ENCODE measurements at places on chromosomes 7 and 10.

DNA sequence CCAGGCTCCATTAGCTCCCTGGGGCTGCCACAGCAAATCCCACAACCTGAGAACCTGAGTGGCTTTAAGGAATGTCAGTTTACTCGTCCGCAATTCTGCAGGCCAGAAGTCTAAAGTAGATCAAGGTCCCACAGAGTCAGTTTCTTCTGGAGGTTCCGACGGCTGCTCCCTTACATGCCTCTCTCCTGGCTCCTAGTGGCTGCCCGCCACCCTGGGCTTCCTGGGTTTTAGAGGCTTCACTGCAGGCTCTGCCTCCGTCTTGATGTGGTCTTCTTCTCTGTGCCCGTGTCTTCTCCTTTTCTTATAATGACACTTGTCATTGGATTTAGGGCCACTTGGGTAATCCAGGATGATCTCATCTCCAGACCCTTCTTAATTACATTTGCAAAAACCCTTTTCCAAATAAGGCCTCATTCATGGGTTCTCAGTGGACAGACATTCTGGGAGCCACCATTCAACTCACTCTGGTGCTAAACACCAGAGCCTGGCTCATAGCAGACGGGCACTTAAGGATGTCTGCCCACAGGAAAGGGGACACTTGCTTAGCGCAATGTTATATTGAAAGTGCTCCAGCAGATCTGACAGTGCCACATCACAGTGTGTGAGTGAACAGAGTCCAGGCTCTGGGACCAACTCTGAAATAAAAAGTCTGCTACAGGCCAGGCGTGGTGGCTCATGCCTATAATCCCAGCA, 77.6 kb downstream of the VWC2 start:
- no peaks in the 10 kb centered on the region for H3K4me1 ChIP-seq
- H3K4me3 ChIP-seq = no peak overlapping the region
- H3K27ac ChIP-seq = no peak overlapping the region
- H3K27me3 ChIP-seq = no peaks in the 10 kb centered on the region
- DNase-seq = no peak
- no peaks in the 10 kb centered on the region for H3K36me3 ChIP-seq

DNA sequence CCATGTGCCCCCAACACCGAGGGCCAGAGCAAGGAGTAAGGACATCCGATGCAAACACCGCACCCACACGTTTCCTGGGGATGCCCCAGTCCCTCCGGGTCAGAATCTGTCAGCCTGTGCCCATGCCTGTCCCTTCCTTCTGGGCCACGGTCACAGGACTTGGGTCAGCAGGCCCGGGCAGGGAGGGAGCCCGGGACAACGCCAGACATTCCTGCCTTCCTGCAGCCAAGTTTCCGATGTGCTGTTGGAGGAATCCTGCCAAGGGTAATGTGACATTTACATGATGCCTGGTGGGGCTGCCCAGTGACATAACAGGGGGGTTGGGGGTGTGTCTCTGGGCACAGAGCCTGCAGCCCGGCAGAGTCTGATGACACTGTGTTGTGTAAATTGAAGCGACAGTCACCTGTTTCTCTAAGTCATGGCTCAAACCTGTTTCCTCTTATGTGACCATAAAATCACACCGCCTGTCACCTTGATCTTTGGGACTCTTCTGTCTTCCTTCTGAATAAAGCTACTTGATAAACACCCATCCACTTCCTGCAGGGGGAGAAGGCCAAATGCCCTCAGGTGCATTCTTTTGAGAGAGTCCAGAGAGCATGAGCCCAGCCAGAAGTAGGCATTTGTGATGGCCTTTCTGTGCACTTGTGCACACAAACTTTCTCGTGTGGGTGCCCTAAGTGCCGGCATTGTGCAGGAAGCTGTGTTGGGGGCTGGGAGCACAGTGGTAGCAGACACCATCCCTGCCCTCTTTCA, 175.3 kb upstream of the RHEB start:
- peak; percentile 80 for DNase-seq
- H3K27ac ChIP-seq = peak overlapping the region; percentile 84
- H3K27me3 ChIP-seq = no peaks in the 10 kb centered on the region
- H3K4me3 ChIP-seq = no peak overlapping the region
- H3K36me3 ChIP-seq = no peaks in the 10 kb centered on the region

DNA sequence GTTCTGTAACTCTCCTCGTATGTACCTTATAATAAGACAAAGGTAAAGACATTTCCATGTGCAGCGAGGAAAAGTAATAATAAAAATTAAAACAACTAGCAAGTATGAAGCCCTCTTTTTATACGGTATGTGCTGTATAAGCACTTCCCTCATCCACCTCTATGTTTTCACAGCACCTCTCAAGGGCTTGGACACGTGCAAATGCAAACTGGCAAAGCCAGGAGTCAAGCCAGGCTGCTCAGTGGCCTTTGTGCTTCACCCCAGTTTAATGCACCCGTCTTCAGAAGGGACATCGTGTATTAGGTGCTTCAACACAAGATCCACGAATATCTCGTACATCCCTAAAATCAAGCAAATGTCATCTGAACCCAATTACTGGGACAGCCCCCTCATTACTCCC, 1.3 kb upstream of the DGKI start:
- H3K4me1 ChIP-seq = peaks cover 10% of the 10 kb centered on the region
- H3K4me3 ChIP-seq = no peak overlapping the region
- H3K27ac ChIP-seq = no peak overlapping the region
- no peaks in the 10 kb centered on the region for H3K36me3 ChIP-seq

- no peaks in the 10 kb centered on the region for H3K27me3 ChIP-seq
- H3K27ac ChIP-seq = no peak overlapping the region
- H3K4me3 ChIP-seq = no peak overlapping the region
- H3K36me3 ChIP-seq = no peaks in the 10 kb centered on the region
- no peak for DNase-seq
Observed at GRCh38 chr7:148672041-148672440, 26.7 kb upstream of the CUL1 start.

DNA sequence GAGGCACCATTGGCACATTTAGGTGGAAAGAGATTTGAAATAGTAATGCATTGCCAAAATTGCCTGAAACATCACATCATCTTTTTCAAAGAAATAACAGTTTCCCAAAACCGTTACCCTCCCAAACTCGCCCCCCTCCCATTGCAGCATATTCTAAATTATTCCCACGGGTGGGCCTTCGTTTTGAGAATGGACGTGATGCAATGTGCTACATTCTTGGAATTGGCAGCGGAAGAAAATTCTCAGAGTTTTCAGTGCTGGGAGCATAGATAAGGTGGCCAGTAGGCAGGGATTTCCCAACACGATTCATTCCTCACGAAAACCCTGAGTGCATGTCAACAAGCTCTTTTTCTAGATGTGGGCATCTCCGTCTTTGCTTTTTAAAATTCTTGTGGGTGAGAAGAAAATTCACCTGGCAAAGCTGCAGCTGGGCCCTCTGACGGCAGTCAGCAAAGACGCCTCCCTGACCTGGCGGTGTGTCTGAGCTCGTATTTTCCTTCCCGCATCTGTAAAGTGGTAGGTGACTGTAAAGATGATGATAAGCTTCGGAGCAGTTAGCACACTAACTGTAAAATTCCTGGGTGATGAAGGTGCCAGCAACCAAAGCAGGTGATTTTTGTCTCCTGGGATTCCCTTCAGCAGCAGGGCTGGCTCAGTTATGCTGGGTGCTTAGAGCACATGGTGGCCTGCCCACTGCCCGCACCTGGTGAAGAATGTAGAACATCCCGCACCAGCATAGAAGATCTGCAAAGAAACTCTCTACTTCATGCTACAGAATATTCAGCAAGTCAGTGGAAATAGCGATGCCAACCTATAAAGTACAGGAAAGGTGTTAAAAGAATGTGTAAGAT, 141.9 kb upstream of the KLF6 start:
- no peaks in the 10 kb centered on the region for H3K27me3 ChIP-seq
- no peak overlapping the region for H3K4me3 ChIP-seq
- H3K4me1 ChIP-seq = peaks cover 7% of the 10 kb centered on the region
- H3K27ac ChIP-seq = no peak overlapping the region
- H3K36me3 ChIP-seq = no peaks in the 10 kb centered on the region
- DNase-seq = no peak

DNA sequence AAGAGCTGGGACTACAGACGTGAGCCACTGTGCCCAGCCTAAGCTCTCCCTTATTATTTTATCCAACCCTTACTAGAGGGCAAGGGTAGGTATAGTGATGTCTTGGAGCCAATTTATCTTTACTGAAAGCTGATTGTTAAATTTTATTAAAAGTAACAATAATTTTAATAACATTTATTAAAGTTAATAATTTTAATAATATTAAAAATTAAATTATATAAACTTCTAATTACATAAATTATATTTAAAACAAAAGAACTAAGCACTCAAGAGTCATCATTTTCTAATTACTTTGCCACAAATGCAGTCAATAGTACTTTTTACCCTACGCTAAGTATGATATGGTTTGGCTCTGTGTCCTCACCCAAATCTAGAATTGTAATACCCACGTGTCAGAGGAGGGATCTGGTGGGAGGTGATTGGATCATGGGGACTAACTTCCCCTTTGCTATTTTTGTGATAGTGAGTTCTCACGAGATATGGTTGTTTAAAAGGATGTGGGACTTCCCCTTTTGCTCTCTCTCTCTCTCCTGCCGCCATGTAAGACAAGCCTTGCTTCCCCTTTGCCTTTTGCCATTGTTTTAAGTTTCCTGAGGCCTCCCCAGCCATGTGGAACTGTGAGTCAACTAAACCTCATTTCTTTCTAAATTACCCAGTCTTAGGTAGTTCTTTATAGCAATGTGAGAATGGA, 58.4 kb upstream of the ETV1 start:
- H3K4me1 ChIP-seq = no peaks in the 10 kb centered on the region
- no peak overlapping the region for H3K27ac ChIP-seq
- no peaks in the 10 kb centered on the region for H3K27me3 ChIP-seq
- H3K36me3 ChIP-seq = no peaks in the 10 kb centered on the region
- H3K4me3 ChIP-seq = no peak overlapping the region

GRCh38 chr7:148058092-148058491, 532.5 kb upstream of the C7orf33 start:
- no peak overlapping the region for H3K27ac ChIP-seq
- H3K36me3 ChIP-seq = no peaks in the 10 kb centered on the region
- H3K27me3 ChIP-seq = no peaks in the 10 kb centered on the region
- DNase-seq = no peak
- no peak overlapping the region for H3K4me3 ChIP-seq

- H3K36me3 ChIP-seq = no peaks in the 10 kb centered on the region
- H3K4me1 ChIP-seq = peaks cover 69% of the 10 kb centered on the region
- peak overlapping the region; percentile 85 for H3K27ac ChIP-seq
- peaks cover 9% of the 10 kb centered on the region for H3K27me3 ChIP-seq
- H3K4me3 ChIP-seq = peak overlapping the region; percentile 84
Observed at GRCh38 chr7:1665549-1666316, 4.3 kb upstream of the ELFN1 start.

GRCh38 chr10:68471063-68471585, 649 bp downstream of the DNA2 start:
- H3K4me3 ChIP-seq = peak overlapping the region; percentile 58
- H3K27ac ChIP-seq = no peak overlapping the region
- H3K4me1 ChIP-seq = peaks cover 9% of the 10 kb centered on the region
- DNase-seq = no peak

DNA sequence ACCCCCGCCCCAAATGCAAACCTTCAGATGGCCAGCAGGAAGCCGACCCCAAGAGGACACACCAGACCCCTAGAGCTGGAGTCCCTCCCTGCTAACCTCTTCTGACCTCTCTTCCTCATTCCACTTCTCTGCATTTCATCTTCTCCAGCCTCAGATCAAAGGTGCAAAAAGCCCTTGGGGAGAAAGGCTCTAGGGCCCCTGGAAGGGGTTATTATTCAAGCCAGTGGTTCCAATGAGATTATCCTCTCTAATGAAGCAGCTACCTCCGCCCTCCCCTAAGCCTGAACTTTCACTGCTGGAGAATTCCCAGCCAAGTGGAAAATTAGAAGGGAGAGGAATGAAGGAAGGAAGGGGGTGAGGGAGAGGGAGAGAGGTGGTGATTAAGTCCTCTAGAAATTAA, 343.9 kb downstream of the PLXNA4 start:
- no peaks in the 10 kb centered on the region for H3K4me1 ChIP-seq
- H3K27ac ChIP-seq = no peak overlapping the region
- no peak for DNase-seq
- no peak overlapping the region for H3K4me3 ChIP-seq

DNA sequence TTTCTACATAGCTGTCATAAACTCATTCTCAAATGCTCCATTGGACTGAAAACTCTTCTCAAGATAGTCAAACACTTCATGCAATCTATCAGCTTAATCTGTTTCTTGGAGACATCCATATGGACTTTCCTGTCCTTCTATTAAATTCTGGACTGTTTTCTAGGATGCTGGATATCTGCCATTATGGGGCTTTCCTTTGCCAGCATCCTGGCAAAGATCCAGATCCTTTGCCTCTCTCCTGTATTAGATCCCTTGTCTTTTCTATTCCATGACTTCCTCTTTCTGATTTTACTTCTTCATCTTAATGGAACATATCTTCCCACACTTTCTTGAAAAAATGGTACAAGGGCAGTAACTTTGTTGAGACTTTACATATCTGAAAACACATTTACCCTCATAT, 35.9 kb upstream of the SKAP2 start:
- no peak overlapping the region for H3K27ac ChIP-seq
- DNase-seq = no peak
- H3K27me3 ChIP-seq = peaks cover 8% of the 10 kb centered on the region
- H3K4me3 ChIP-seq = no peak overlapping the region

- H3K4me1 ChIP-seq = no peaks in the 10 kb centered on the region
- no peaks in the 10 kb centered on the region for H3K27me3 ChIP-seq
- DNase-seq = no peak
- no peak overlapping the region for H3K27ac ChIP-seq
- H3K4me3 ChIP-seq = no peak overlapping the region
- no peaks in the 10 kb centered on the region for H3K36me3 ChIP-seq
Observed at GRCh38 chr10:83678850-83679249, 460.5 kb upstream of the GHITM start.

DNA sequence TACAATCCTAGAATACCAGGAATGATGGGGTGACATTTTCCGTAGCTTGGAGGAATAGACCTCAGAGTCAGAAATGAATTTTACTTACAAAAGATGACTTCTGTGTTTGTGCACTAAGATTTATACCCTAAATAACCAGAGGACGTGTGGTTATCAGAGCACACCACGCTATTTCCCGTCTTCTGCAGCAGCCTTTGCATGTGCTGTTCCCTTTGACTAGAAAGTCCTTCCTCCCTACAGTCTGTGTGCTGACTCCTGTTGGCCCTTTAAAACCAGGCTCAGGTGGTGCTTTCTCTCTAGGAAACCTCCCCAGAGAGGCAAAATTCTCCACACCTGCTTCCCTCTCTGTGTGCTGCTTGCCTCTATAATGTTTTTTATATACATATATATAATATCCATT, 73.3 kb upstream of the SMNDC1 start:
- no peak overlapping the region for H3K4me3 ChIP-seq
- H3K4me1 ChIP-seq = peaks cover 22% of the 10 kb centered on the region
- H3K27me3 ChIP-seq = no peaks in the 10 kb centered on the region
- no peak for DNase-seq

- H3K4me1 ChIP-seq = no peaks in the 10 kb centered on the region
- no peak overlapping the region for H3K27ac ChIP-seq
- no peaks in the 10 kb centered on the region for H3K27me3 ChIP-seq
- H3K36me3 ChIP-seq = no peaks in the 10 kb centered on the region
- no peak overlapping the region for H3K4me3 ChIP-seq
Observed at GRCh38 chr10:34049887-34050286, 715.4 kb upstream of the NRP1 start.

GRCh38 chr10:24882047-24882698, 70.2 kb downstream of the PRTFDC1 start:
- H3K4me3 ChIP-seq = no peak overlapping the region
- H3K4me1 ChIP-seq = no peaks in the 10 kb centered on the region
- no peaks in the 10 kb centered on the region for H3K27me3 ChIP-seq

GRCh38 chr7:100789055-100789454, 38.3 kb downstream of the EPHB4 start:
- H3K4me3 ChIP-seq = no peak overlapping the region
- no peak for DNase-seq
- no peaks in the 10 kb centered on the region for H3K36me3 ChIP-seq
- H3K4me1 ChIP-seq = no peaks in the 10 kb centered on the region

- H3K4me3 ChIP-seq = no peak overlapping the region
- DNase-seq = no peak
- no peaks in the 10 kb centered on the region for H3K4me1 ChIP-seq
- H3K36me3 ChIP-seq = no peaks in the 10 kb centered on the region
Observed at GRCh38 chr7:52695973-52696595, 339.3 kb upstream of the POM121L12 start.
